ENCODE measurements at places on chromosomes 11 and 22.
A peak's percentile ranks its signal among the peaks of the same experiment; 100 is the strongest.

GRCh38 chr11:78298291-78298771 is 109.6 kb downstream of the USP35 start:
- DNase-seq, result no peak

DNA sequence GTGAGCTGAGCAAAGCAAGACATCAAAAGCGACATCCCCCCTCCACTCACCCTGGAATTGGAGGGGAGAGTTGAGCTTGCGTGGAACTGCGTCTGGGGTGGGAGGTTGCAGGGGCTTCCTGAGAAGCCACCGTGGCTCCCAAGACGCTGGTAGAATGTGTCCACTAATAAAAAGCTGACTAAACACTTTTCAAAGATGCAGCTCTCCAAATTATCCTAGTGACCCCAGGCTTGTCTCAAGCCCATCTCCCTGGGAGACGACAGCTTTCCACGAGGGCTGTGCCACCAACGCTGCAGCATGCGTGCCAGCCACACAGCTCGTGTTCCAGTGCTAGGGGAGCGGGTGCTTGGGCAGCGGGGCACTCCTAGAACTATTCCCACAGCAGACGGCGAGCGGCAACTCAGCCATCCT is 6.3 kb upstream of the GAL start:
- DNase-seq, result no peak

- no peak for DNase-seq
These were observed 156.9 kb downstream of the FEZ1 start for GRCh38 chr11:125338886-125339811.

DNA sequence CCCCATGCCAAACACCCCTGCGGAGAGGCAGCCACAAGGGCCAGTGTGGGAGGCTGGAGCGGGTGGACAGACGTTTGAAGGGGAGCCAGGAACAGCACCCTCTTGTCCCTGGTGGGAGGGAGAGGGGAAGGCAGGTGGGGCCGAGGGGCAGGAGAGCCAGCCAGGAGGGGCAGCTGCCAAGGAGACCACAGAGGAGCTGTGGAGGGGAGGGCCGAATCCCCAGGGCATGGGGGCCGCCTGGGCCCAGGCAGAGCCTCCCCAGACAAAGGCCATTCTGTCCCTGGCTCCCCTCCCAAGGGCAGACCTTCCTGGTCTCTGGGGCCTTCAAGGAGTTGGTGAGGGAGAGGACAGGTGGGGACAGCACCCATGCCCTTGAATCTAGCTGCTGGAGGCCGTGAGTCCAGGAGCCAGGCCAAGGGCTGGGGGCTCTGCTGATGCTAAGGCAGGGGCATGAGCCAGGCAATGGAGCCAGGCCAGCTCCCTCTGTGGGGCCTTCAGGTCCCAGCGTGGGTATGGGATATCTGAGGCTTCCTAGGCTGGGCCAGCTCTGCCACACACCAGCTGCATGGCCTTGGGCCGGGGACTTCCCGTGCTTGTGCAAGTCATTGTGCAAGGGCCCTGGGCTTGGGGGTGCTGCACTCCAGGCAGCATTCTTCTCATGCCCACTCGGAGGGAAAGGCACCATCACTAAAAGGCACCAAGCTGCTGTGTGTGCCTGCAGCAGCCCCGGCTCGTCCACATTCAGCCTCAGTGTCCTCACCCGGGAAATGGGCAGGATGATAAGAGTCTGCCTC is 11.4 kb downstream of the EMID1 start:
- peak; percentile 20 for DNase-seq

Data from NCI-H226 (cell line).